ENCODE measurements at places on chromosomes 7 and 10. TPM values are rescaled to one million over a fixed set of nuclear protein-coding genes. Genes with fewer than 3 reads are reported as not detected.

- no peaks in the 10 kb centered on the region for H3K36me3 ChIP-seq
- DNase-seq, result no peak
- no peaks in the 10 kb centered on the region for H3K4me1 ChIP-seq
- no peak overlapping the region for H3K4me3 ChIP-seq
- H3K27ac ChIP-seq, result no peak overlapping the region
- H3K27me3 ChIP-seq, result peaks cover 1% of the 10 kb centered on the region
These were observed 286.8 kb downstream of the SKIDA1 start for GRCh38 chr10:21238717-21239116.

- H3K4me1 ChIP-seq, result no peaks in the 10 kb centered on the region
- no peak for DNase-seq
- no peak overlapping the region for H3K4me3 ChIP-seq
- no peak overlapping the region for H3K27ac ChIP-seq
These were observed 3.3 kb downstream of the FRMPD2 start for GRCh38 chr10:48271047-48271730.

DNA sequence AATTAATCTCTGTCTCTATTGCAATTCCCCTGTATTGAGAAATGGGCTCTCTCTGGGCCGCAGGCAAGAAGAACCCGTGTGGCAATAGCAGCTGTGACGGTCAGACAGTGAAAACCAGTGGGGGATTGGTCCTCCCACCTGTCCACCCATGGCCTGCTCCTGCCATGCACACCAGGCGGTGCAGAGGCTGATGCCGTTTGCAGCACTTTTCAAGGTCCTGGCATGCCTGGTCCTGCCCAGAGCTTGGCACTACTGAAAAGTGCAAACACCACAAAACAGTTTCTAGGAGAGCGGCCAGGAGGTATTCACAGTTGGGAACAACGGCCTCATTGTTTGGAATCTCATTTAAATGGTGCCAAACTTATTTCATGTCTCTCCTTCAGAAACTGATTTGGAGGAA lies 41.5 kb downstream of the PSPH start:
- H3K27me3 ChIP-seq, result no peaks in the 10 kb centered on the region
- no peak overlapping the region for H3K27ac ChIP-seq
- H3K4me3 ChIP-seq, result no peak overlapping the region
- no peak for DNase-seq
- peaks cover 20% of the 10 kb centered on the region for H3K36me3 ChIP-seq

Gene GATA3
- total RNA-seq, result 24.4 TPM

Gene LRRC4
- not detected for total RNA-seq

Gene GRK5
- 14.8 TPM for total RNA-seq

- no peak for DNase-seq
- H3K4me1 ChIP-seq, result no peaks in the 10 kb centered on the region
- no peak overlapping the region for H3K4me3 ChIP-seq
- H3K27ac ChIP-seq, result no peak overlapping the region
- H3K27me3 ChIP-seq, result peaks cover 4% of the 10 kb centered on the region
These were observed 114.7 kb downstream of the RPS24 start for GRCh38 chr10:78148216-78148960.

Gene NEUROD6
- not detected for total RNA-seq

- no peak overlapping the region for H3K27ac ChIP-seq
- no peak overlapping the region for H3K4me3 ChIP-seq
- no peaks in the 10 kb centered on the region for H3K4me1 ChIP-seq
- DNase-seq, result no peak
- peaks cover 3% of the 10 kb centered on the region for H3K27me3 ChIP-seq
These were observed 204.4 kb upstream of the TMEM72 start for GRCh38 chr10:44706745-44707144.

Gene KCP
- total RNA-seq, result not detected

- no peak within 1 kb of the TSS for H3K4me3 ChIP-seq
- H3K4me1 ChIP-seq, result peaks cover 5% of the 10 kb centered on the region
- peaks cover 31% of the 10 kb centered on the region for H3K27me3 ChIP-seq
- H3K36me3 ChIP-seq, result no peaks in the 10 kb centered on the region
These were observed at the start of gene ELFN1 for GRCh38 chr7:1669954-1670893. Gene ELFN1, plus strand, starts transcription at chr7:1670277. Its CDS starts 74,320 bp downstream, at chr7:1744597.

Gene TMEM270
- not detected for total RNA-seq

DNA sequence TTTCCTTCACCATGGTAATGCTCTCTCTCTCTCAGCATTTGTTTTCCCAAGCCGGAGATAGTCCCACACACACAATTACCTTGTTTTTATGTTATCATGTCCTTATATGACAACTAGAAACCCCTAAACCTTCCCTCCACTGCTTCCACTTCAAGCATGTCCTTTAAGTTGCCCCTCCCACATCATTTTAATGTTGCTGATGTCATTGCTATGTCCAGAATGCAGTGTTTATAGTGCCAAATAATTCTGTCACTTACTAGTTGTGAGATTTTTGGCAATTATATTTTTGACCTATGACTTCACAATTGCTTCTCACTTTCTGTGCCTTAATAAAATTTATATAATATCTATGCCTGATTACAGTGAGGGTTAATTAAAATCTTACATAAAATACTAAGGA lies 645.9 kb downstream of the XPNPEP1 start:
- H3K4me3 ChIP-seq, result no peak overlapping the region
- H3K27ac ChIP-seq, result no peak overlapping the region
- no peaks in the 10 kb centered on the region for H3K4me1 ChIP-seq
- no peaks in the 10 kb centered on the region for H3K36me3 ChIP-seq

GRCh38 chr10:71212318-71213126 lies at the start of gene UNC5B:
Gene UNC5B, plus strand, starts transcription at chr10:71212570. Its CDS starts 416 bp downstream, at chr10:71212986.
- H3K27me3 ChIP-seq, result peaks cover 71% of the 10 kb centered on the region
- peaks cover 14% of the 10 kb centered on the region for H3K4me1 ChIP-seq
- no peak within 1 kb of the TSS for H3K27ac ChIP-seq
- DNase-seq, result peak; percentile 65

Gene ZNF862
- 11.0 TPM for total RNA-seq

DNA sequence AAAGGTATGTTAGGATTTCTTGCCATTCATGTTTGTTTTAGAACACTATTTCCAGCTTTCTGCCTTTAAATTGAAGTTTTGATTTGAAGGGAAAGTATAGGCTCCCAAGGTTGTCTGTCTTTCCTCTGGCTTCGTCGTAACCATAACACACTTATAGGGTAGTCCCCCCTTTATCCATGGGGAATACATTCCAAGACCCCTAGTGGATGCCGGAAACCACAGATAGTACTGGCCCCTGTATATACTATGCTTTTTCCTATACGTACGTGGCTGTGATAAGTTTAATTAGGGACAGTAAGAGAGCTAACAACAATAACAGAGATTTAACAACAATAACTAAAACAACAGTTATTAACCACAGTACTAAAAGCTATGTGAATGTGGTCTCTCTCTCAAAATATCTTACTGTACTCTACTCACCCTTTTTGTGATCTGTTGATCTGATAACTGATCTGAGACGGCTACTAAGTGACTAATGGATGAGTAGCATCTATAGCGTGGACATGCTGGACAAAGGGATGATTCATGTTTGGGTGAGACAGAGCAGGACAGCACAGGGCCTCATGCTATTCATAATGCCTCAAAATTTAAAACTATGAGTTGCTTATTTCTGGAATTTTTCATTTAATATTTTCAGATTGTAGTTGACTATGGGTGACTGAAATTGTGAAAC lies 273.1 kb downstream of the AUTS2 start:
- no peak for DNase-seq
- H3K36me3 ChIP-seq, result no peaks in the 10 kb centered on the region
- no peak overlapping the region for H3K27ac ChIP-seq
- no peak overlapping the region for H3K4me3 ChIP-seq
- no peaks in the 10 kb centered on the region for H3K27me3 ChIP-seq
- H3K4me1 ChIP-seq, result no peaks in the 10 kb centered on the region

Gene CFAP46
- 0.34 TPM for total RNA-seq

DNA sequence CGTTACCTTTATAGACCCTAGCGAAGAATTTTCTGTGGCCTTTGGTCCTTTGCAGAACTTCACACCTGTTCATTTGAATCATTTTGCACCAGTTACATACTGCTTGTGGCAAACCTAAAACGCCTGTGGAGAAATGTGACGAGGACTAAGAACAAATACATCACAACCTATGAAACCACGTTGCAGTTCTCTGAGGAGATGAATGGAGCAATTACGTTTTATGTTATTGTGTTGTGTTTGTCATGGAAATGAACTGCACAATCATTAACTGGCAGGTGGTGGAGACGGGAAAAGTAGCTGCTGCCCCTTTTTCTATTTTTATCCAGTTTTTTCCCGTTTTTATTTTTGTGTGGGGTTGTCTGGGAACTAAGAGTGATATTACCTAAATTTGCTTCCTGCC lies 505.5 kb downstream of the SDK1 start:
- no peak overlapping the region for H3K4me3 ChIP-seq
- no peak for DNase-seq
- H3K27me3 ChIP-seq, result peaks cover 4% of the 10 kb centered on the region
- no peaks in the 10 kb centered on the region for H3K4me1 ChIP-seq

DNA sequence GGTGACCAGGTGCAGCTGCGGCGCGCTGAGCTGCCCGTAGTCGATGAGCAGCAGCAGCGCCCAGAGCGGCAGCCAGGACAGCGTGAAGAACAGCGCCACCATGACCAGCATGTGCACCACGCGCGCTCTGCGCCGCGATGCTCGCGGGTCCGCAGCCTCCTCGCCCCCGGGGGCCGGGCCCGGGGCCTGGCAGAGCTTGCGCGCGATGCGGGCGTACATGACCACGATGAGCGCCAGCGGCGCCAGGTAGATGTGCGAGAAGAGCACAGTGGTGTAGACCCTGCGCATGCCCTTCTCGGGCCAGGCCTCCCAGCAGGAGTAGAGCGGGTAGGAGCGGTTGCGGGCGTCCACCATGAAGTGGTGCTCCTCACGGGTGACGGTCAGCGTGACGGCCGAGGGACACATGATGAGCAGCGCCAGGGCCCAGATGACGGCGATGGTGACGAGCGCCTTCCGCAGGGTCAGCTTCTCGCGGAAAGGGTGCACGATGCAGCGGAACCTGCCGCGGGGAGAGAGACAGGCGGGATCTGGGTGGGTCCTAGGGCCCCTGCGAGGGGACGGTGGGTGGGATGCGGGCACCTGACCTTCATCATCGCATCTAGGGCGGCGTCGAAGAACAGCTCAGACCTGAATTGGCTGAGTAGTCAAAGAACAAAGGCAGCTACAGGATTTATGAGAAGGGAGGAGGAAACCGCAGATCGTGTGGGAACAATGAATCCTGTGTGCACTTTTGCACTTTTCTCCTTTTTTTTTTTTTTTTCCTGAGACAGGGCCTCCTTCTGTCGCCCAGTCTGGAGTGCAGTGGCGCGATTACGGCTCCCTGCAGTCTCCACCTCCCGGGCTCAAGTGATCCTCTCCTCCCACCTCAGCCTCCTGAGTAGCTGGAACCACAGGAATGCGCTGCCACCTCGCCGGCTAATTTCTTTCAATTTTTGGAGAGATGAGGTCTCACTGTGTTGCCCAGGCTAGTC lies 22.4 kb upstream of the PPA1 start:
- H3K27me3 ChIP-seq, result peaks cover 35% of the 10 kb centered on the region
- H3K36me3 ChIP-seq, result no peaks in the 10 kb centered on the region
- peak overlapping the region; percentile 55 for H3K4me3 ChIP-seq

DNA sequence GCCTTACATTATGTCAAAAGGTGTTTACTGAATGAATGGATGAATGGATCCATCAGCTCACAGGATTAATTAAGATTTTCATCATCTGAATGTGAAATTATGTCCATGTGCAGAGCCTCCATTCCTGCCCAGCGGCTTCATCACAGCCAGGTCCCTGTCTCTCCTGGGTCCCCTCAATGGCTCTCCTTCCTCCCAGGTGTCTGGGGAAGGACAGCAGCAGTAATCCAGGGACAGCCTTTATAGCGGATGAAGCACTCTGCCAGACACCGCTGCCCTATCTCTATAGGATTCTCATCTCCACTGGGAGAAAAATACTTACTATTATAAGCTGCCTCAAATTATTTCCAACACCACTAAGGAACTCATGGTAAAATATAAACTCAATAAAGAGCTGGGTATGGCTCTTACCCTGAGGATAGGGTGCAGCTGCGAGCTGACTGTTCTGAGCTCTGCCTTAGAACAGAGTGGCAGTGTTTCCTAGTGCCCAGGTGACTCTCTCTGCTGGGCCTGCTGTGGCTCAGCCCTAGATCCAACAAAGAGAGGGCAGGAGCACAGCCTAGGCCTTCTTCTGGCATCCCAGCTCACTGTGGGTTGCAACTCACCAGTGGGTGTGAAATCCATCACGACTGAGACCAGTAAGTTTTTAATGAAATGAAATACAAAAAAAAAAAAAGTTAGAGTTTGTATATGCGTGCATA lies 38.3 kb downstream of the GPRIN2 start:
- DNase-seq, result no peak
- no peaks in the 10 kb centered on the region for H3K36me3 ChIP-seq
- H3K27me3 ChIP-seq, result no peaks in the 10 kb centered on the region
- no peak overlapping the region for H3K4me3 ChIP-seq
- H3K4me1 ChIP-seq, result no peaks in the 10 kb centered on the region

- DNase-seq, result peak; percentile 69
- H3K27me3 ChIP-seq, result no peaks in the 10 kb centered on the region
- peak overlapping the region; percentile 94 for H3K4me3 ChIP-seq
- peaks cover 53% of the 10 kb centered on the region for H3K36me3 ChIP-seq
- H3K27ac ChIP-seq, result peak overlapping the region; percentile 97
These were observed 531 bp downstream of the IKZF1 start for GRCh38 chr7:50304911-50305582.

DNA sequence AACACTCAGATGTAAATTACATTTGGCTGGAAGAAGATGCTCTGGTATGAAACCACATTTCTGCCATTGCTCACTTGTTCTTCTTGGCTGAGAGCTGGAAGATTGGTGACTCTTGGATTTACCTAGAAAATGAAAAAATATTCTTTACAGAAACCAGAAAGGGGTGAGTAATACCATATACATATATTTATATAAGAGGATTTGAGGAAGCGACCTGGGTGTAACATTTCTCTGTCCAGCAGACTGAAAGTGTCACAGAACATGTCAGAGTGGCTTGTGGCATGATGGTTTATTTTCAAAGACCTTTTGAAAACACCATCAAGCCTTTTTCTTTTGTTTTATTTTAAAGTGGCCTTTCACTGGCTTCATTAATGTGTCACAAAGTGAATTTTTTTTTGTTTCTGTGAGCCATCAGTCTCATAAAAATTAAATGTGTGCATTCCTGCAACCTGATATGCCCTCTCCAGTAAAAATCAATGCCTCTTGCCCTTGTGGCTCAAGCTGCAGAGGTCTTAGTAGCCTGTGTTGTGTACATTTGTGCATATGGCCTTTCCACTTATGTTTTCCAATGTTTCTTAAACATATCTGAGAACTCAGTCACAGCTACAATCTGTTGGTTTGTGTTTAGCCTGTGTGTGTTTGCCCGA lies 23.5 kb downstream of the CREB5 start:
- H3K36me3 ChIP-seq, result no peaks in the 10 kb centered on the region
- H3K4me1 ChIP-seq, result no peaks in the 10 kb centered on the region
- H3K27ac ChIP-seq, result no peak overlapping the region

- DNase-seq, result no peak
These were observed 89.8 kb upstream of the CCDC71L start for GRCh38 chr7:106750773-106751172.

GRCh38 chr7:21777921-21778320 lies 167.8 kb downstream of the CDCA7L start:
- peaks cover 2% of the 10 kb centered on the region for H3K27me3 ChIP-seq
- no peaks in the 10 kb centered on the region for H3K36me3 ChIP-seq
- DNase-seq, result no peak
- H3K4me3 ChIP-seq, result no peak overlapping the region
- no peak overlapping the region for H3K27ac ChIP-seq
- H3K4me1 ChIP-seq, result no peaks in the 10 kb centered on the region

Gene ZNF212
- total RNA-seq, result 13.4 TPM

All from activated CD8-positive, alpha-beta T cell treated with anti-CD3 and anti-CD28 coated beads for 36 hours (primary cell).